ENCODE measurements at places on chromosomes 7 and 10.

DNA sequence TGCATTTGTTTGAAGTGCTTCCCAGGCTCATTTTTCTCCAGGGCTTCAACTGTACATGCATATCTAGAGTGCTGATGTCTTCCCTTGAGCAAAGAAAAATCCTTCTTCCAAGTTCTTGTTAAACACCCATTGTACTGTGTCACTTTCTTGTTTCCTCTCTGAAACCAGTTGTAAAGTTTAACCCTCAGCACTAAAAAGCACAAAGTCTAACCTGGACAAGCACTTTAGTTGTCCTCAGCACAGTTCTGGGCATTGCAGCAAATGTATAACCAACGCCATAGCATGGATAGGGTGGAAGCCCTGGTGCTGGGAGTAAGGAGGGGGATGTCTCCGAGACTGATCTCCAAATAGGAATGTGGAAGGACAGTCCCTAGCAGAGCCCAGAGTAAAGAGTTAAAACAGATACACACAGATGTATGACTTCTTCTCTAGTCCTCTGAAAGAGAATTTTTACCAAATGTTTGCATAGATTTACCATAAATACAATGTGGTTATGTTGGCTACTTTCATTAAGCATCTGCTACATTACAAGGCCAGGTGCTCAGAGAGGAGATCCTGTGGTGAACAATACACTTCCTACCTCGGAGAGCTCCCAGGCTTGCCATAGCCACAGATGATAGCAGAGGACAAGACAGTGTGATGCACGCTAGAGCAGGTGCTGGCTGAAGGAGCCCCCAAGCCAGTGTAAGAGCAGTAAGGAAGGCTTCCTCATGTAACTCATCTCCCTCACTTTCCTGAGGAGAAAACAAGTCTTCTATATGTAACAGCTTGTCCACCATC, 57.0 kb downstream of the DNAJC12 start:
- no peak for DNase-seq

DNA sequence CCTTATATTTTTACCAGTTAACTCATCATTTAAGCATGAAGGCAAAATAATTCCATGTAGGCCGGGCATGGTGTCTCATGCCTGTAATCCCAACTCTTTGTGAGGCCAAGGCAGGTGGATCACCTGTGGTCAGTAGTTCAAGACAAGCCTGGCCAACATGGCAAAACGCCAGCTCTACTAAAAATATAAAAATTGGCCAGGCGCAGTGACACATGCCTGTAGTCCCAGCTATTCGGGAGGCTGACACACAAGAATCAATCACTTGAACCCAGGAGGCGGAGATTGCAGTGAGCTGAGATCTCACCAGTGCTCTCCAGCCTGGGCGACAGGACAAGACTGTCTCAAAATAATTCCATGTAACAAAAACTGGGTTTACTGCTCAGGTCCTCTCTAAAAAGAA, 18.3 kb downstream of the HNRNPA2B1 start:
- no peak for DNase-seq

GRCh38 chr10:101774589-101775272, 1.2 kb downstream of the FGF8 start:
- DNase-seq: no peak

- DNase-seq: no peak
Observed at GRCh38 chr10:234708-235406, 99.6 kb downstream of the ZMYND11 start.

DNA sequence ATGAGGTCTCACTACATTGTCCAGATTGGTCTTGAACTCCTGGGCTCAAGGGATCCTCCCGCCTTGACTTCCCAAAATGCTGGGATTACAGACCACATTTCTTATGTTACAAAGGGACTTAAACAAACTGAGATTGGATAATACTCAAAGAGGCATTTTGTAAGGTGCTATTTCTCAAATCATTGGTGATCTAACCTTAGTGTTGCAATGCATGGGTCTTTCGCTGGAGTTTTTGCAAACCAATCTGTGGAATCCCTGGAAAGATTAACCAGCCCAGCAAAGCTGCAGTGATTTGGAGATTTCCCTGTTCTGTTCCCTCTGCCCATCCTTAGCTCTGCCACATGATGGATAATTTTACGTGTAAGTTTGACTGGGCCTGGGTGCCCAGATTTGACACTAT, 20.4 kb upstream of the ECHDC3 start:
- no peak for DNase-seq

DNA sequence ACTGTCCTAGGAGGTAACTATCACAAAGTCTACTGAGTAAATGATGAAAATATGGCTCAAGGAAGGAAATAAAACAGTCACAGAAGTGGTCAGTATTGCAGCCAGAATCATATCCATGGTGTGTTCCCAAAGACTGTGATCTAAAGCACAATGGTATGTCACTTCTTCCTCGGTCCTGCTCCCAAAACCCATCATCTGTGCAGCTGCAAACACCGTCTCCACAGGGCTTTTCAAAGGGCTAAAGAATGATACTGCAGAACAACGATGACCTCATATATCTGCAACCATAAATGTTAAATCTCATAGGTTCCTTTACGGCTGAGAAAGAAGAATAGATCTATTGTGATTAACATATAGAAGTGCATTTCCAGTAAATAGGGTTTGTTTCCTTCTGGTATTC, 465.0 kb downstream of the GRID1 start:
- DNase-seq: no peak

- DNase-seq: no peak
Observed at GRCh38 chr10:8581521-8582225, 527.2 kb downstream of the GATA3 start.

GRCh38 chr10:72229261-72230251, 13.5 kb upstream of the ASCC1 start:
- DNase-seq: no peak

GRCh38 chr7:79761876-79762429, 308.5 kb upstream of the MAGI2 start:
- no peak for DNase-seq

- DNase-seq: no peak
Observed at GRCh38 chr7:20249920-20250319, 32.7 kb upstream of the MACC1 start.

GRCh38 chr7:105677817-105678573, 96.7 kb upstream of the EFCAB10 start:
- peak; percentile 21 for DNase-seq

GRCh38 chr7:88331322-88331721, 24.6 kb upstream of the STEAP4 start:
- DNase-seq: no peak

DNA sequence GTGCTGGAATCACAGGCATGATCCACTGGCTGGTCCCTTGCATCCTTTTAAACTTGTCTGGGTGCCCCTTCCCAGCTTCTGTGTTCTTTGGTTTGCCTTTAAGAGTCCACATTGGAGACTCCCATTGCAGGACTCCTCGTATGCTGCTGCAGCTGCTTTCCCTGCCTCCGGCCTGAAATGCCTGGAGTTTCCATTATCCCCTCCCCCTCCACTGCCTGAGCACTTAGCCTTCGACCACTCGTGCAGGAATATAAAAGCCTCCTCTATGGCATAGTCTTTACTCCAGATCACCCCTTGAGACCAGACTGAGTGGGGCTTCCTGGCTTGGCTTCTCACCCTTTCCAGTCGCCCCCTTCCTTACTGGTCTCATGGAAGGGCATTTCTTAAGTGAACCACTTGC, 80.2 kb downstream of the RHOBTB1 start:
- DNase-seq: no peak

- no peak for DNase-seq
Observed at GRCh38 chr10:119860866-119861607, 11.6 kb downstream of the MCMBP start.

DNA sequence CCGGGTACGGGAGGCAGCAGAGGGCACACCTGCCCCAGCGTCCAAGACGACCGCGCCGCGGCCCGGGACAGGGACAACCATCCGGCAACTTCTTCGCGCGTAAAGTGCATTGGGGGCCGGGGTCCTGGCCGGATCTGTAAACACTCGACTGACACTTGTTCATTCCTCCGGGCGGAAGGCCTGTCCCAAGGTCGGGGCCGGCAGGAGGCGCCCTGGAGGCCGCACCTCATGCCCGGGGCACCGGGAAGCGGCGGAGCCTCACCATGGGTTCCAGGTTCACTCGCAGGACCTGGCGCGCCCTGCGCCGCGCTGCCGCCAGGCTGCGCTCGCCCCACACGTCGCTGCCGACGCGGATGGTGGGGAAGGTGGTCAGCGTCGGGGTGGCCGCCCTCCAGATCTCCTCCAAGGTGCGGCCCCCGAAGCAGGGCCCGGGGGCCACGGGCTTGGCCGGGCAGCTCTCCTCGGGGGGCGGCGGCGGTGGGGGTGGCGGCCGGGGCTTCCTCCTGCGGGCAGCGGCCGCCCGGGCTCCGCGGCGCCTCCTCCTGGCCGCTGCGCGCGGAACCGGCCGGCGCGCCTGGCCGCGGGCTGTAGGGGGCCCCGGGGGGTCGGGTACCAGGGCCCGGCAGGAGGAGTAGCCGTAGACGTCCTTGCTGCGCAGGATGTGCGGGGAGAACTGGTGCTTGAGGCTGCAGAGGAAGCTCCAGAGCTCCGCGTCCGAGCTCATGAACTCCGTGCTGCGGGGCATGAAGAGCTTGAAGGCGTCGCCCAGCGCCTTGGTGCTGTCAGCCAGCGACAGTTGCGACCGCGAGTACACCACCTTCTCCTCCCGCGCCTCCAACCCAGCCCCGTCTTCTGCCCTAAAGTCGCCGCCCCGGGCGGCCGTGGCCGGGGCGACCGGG, 746 bp downstream of the CCDC71L start:
- DNase-seq: peak; percentile 58

GRCh38 chr7:21500117-21500832, 42.6 kb upstream of the DNAH11 start:
- DNase-seq: no peak

GRCh38 chr10:106355450-106355849, 809.1 kb downstream of the SORCS1 start:
- DNase-seq: no peak

DNA sequence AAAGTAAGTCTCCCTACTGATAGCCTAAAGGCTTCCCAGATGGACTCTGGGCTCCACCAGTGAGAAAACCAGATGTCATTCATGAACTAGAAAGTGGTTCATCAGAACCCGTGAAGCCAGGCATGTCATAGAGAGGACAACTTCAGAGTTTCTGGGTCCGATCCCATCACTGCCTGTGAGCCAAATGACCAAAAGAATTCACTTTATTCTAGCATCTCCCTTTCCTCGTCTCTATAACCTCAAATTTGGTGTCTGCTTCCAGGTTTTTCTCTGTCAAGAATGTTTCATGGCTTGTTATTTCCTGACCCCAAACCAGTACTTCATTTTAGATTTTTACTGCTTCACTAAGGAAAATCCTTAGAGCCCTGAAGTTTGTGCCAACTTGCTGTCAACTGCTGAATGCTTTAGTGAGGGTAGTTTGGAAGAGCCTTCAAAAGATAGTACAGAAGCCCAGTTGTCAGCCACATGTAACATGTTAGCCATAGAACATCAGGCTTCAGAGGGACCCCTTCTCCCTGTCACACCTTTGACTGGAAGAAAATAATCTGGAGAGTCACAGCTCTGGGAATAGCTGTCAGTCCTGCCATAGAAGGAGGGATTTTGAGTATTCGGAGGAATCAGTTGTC, 34.0 kb downstream of the ITGB8 start:
- DNase-seq: no peak

DNA sequence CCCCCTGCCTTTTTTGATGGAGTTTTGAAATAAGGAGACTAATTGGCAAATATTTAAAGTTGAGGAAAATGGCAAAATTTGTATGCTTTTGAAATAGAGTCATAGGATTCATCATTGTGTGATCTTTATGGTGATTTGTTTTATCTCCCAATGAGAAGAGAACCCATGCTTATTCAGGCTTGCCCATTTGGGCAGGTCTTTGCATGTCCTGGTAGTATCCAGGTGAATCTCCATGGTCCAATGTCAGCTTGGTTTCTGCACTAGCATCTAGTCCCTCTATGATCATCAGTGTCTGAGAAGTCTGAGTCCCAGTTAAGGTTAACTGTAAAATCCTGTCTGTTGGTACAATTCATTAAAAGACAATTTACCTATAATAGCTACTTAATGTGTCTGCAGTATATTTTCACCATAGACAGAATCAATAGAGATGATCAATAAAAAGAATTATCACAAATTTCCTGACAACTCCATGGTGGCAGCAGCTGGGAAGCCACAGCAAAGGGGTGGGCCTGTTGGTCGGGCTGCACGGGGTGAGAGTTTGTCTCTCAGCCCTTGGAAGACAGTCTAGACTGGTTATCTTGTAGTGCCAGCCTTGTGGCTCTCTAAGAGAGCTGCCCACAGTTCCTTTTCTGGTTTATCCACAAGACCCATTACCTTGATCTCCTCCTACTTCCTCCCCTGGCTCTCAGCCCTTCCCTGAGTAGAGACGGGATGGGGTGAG, 22.2 kb upstream of the BMPER start:
- DNase-seq: no peak

DNA sequence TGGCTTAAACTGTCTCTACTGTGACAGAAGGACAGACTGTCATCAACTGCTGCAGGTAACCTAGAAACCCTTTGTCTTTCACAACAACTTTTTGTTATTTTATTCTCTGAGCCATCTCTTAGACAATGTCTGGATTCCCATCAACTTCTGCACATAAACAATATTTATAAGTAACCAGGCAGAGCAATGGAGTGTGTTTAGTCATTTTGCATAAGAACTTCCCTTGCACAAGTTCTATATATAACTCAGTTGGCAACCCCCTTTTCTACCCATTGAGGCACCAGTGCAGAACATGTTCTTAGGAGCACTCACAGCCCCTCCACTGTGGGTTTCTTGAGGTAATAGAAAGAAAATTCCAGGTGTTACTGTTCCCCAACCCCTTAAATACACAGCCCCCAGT, 65.0 kb upstream of the IL6 start:
- DNase-seq: no peak

GRCh38 chr10:119025336-119025735, 4.2 kb upstream of the NANOS1 start:
- DNase-seq: peak; percentile 85

DNA sequence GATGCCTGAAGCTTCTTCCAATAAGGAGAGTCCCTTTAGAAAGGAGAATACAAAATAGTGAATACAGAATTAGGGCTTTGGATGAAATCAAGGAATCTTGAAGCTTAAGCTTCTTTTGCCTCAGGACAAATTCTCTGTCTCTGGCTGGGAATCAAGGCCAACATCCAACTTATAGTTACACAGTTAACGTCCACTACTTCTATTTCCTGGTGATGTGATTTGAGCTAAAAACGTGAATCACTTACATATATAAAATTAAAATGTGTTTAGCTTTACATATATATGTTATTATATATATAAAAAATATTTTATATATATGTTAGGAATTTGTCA, 11.4 kb upstream of the INPP5F start:
- DNase-seq: no peak

- peak; percentile 64 for DNase-seq
Observed at GRCh38 chr10:3895045-3895631, 110.1 kb upstream of the KLF6 start.

GRCh38 chr7:105307163-105307672, 81.5 kb downstream of the SRPK2 start:
- no peak for DNase-seq

GRCh38 chr7:142454862-142455261, 197.0 kb upstream of the PRSS58 start:
- DNase-seq: no peak

GRCh38 chr7:63030061-63030460, 968.6 kb upstream of the ZNF722 start:
- no peak for DNase-seq

GRCh38 chr10:11064832-11065231, 47.2 kb downstream of the CELF2 start:
- no peak for DNase-seq

Measured in A172 (cell line).